Aorta (tissue), 5 donors: ENCODE measurements at places on chromosomes 11 and 22.

DNA sequence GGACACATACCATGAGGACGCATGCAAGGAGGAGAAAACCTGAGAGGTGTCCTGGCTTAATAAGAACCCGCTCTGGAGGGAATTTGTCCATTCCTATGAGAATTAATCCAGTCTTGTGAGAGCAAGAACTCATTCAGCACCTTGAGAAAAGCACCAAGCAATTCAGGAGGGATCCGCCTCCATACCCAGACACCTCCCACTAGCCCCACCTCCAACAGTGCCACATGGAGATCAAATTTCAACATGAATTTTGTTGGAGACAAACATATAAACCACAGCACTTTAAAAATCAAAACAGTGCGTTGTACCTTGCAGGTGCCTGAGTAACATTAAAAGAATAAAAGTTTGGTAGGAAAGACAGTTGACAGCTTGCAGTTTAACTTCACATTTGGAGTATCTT lies 11.4 kb downstream of the UBE4A start:
- no peak for DNase-seq

GRCh38 chr22:29713156-29713727 lies 6.6 kb upstream of the CABP7 start:
- DNase-seq: no peak

DNA sequence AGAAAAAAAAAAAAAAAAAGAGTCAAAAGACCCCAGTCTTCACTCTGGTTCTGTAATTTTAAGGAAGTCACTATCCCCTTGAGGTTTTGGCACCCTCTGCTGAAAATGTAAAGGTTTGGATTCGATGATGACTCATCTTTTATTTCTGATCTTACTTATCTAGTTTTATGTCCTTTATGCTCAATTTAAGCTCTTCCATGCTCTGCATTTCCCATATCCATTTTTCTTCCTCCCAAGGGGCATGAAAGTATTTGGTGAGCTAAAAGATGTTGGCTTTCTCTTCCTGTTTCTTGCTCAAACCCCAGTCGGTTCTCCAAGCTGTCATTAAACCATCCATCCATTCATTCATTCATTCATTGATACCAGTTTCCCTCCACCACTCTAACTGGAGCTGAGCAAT lies 61.0 kb upstream of the CDON start:
- DNase-seq: no peak

GRCh38 chr11:33692013-33692504 lies 8.6 kb downstream of the C11orf91 start:
- peak; percentile 85 for DNase-seq

- no peak for DNase-seq
These were observed 34.8 kb downstream of the KCNQ1OT1 start for GRCh38 chr11:2664791-2665525.

- peak; percentile 41 for DNase-seq
These were observed 615 bp downstream of the ANO5 start for GRCh38 chr11:22193348-22194051.

DNA sequence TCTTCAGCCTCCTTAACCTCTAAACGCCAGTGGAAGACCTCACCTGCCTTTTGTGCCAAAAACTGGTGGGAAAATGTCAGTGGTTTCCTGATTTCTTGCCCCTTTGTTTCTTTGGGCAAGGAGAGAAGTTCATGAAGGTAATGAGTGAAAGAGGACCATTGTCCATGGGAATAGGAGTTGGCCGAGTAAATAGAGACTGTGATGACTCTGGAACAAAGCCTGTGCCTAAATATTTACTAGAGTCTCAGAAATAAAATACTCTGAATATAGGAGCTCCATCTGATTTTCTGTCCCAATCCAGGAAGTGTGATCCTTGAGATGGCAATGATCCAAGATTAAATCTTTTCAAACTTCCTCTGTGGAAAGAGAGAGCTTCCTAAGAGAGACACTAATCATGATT lies 12.0 kb downstream of the SLC5A1 start:
- DNase-seq: no peak

DNA sequence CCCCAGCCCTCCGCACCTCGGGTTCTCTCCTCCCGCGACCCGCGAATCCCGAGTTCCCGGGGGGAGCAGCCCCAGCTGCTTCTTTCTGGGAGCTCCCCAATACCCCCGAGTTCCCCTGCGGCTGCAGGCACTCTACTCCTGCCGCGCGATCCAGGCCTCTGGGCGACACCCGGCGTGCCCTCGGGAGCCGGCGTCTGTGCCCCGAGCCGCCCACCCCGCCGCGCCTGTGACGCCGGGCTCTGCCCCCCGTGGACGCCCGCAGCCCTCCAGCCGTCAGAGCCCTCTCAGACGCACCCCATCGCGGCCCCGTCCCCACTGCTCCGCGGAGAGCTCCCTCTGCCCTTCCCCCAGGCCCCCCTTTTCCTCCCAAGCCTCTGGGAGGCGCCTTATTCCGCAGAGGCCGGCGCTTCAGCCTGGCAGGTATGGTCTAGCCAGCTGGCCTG lies 422 bp downstream of the GLB1L2 start:
- no peak for DNase-seq

GRCh38 chr11:7582338-7582985 lies 68.7 kb downstream of the PPFIBP2 start:
- no peak for DNase-seq

DNA sequence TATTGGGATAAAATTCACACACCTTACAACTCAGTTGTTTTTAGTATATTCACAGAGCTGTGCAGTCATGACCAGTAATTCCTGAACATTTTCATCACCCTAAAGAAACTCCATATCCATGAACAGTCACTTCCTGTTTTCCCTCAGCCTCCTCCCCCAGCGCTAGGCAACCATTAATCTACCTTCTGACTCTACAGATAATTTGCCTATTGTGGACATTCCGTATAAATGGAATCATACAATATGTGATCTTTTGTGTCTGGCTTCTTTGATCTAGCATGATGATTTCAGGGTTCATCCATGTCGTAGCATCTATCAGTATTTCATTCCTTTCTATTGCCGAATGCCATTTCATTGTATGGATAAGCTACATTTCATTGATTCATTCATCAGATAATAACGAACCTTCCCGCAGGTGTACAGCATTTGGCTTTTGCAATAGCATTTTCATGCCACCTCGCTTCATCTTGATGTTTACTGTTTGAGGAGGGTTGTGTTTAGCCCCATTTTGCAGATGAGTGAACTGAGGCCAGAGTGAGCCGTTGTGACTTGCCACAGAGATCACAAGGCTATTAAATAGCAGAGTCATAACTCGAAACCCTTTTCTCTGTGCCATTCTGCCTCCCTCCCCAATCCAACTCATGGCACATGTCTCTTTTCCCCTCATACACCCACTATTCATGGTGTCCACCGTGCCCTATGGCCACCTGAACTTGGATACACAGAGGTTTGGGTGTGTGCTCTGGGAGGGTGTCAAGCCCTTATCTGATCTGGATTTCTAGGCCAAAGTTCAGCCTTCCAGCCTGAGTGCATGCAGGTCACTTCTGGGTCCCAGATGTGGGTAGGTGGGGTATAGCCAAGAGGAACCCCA lies 11.1 kb upstream of the MYH9 start:
- no peak for DNase-seq

DNA sequence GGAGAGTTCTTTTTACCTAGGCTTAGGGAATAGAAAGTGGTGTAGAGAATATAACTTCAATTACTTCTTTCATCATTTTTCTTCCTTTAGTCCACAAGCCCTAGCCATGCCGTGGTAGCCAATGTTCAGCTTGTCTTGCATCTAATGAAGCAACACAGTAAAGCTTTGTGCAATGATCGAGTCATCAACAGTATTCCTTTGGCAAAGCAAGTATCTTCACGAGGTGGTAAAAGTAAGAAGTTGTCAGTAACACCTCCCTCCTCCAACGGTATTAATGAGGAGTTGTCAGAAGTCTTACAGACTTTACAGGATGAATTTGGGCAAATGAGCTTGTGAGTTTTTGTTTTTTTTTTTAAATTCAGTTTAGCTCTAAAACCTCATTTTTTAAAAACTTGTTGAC lies 37.4 kb downstream of the CEP57 start:
- DNase-seq: no peak

GRCh38 chr11:120231963-120232362 lies 8.0 kb upstream of the POU2F3 start:
- no peak for DNase-seq

GRCh38 chr11:117484156-117484555 lies 156.5 kb downstream of the CEP164 start:
- DNase-seq: no peak

DNA sequence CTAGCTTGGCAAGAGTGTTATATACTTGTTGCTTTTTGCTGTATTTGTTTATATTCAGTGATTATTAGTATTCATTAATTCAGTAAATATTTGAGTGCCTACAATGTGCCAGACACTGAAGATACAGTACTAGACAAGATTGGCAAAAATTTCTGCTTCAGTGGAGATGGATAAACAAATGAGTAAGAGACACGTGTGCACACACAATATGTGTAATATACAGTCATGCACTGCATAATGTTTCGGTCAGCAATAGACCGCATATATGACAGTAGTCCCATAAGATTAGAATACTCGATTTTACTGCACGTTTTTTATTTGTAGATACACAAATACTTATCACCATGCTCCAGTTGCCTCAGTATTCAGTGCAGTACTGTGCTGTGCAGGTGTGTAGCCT lies 104.9 kb upstream of the GAL start:
- no peak for DNase-seq

- no peak for DNase-seq
These were observed 97.5 kb downstream of the TSPAN18 start for GRCh38 chr11:44824300-44824704.

GRCh38 chr11:71279916-71280645 lies 27.7 kb upstream of the SHANK2 start:
- DNase-seq: no peak

DNA sequence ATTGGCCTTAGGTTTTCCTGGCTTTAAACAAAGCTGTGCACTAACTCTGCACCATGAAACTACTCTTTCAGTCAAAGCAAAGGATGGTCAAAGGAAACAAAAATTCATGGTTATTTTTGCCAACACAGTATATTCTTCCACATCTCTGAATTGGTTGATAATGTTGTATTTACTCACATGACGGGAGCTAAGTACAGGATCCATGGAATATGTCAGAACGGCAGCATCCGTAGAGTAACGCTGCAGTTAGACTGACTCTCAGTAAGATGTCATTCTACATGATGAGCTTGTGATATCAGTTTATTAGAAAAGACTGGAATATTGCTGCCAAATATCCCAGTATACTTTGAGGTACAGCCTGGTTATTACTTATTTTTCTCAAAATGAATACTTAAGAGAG lies 172.1 kb downstream of the PGR start:
- DNase-seq: no peak

- DNase-seq: peak; percentile 40
These were observed 17.0 kb upstream of the ST3GAL4 start for GRCh38 chr11:126338346-126339055.

DNA sequence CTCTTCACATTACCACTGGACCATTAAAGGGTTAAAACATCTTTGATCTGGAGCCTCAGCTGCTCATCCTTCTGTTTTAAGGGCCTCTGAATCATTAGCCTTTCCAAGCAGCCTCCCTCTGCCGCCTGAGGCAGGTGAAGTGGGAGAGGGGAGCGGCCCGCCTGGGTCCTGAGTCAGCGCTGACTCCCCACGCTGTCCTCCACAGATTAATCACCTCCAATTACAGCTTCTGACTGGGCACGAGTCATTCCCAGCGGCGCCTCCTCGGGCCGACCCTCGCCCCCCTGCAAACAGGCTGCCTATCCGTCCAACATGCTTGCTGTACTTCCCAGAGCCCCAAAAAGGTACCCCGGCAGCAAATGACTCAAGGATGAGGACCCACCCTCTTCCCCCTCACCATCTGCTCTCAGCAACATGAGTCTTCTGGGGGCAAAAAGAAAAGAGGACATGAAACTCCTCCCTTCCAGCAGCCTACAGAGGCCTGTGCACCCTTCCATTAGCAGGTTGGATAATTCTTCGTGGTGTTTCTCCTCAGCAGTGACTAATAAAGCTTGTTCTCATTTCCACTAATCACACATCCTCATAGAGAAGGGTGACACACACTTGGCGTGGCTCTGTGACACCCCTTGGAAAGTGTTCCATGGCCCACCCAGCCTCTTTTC lies 44.3 kb upstream of the JAM3 start:
- DNase-seq: no peak

DNA sequence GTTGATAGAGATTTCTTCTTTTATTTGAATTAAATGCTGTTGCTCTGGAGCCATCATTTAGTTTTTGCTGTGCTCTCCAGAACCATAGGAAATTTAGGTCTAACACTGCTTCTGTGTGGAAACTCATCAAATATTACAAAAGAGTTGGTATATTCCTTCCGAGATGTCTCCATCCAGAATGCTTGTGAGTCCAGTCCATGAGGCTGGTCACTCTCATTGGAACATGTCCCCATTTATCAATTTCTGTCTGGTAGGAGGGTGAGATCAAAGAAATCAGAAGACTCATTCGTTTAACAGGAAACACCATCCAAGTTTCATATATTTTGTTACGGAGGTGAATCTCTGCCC lies 52.4 kb upstream of the LMO2 start:
- DNase-seq: no peak

GRCh38 chr11:134027671-134028070 lies 41.2 kb upstream of the JAM3 start:
- DNase-seq: peak; percentile 52

- no peak for DNase-seq
These were observed at the start of gene CD3D for GRCh38 chr11:118342503-118343161. Gene CD3D, minus strand, starts transcription at chr11:118342705. Its CDS starts 98 bp downstream, at chr11:118342607.

DNA sequence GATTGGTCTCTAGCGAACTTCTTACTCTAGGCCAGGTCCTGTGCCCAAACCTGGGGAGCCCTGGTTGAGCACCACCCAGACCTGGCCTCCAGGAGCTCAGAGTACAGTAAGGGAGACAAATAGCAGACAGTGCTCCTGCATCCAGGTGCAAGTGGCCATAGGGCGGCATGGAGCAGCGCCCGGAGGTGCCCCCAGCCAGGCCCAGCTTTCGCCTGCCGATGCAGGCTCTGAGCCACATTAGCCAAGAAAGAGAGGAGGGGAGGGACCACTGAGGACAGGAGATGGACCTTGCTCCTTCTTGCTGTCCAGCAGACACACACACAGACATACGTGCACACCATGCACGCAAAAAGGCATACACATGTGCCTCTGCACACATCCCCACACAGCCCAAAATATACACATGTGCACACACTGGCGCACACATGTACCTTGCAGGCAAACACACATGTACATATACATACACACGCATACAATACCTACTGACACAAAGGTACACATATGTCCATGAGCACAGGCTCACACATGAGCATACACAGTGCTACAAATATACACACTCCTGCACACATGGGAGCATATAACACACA lies 68.7 kb upstream of the FGF3 start:
- DNase-seq: peak; percentile 21

- DNase-seq: no peak
These were observed 221.2 kb downstream of the MN1 start for GRCh38 chr22:27580311-27580897.

- no peak for DNase-seq
These were observed 367.6 kb upstream of the DDI1 start for GRCh38 chr11:103668859-103669258.

GRCh38 chr22:32562401-32562800 lies 87.8 kb downstream of the FBXO7 start:
- DNase-seq: no peak

DNA sequence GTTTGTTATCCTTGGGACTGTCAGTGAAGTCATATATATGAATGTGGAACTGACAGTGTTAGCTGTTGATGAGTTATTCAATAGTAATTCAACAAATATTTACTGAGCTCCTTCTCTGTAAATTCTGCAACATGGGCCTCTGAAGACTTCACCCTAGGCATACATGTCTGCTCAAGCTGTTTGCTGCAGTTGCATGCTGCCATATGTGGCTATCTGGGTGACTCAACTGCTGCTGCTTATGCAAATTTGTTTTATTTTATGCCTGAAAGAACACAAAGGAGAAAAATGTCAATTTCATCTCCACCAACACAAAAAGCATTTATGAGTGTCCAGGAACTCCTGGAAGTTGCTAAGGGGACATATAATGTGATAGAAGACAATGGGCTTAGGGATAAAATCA lies 417.6 kb downstream of the AASDHPPT start:
- DNase-seq: no peak
